Pancreas (tissue), 10 donors: ENCODE measurements at places on chromosomes 11 and 22.

GRCh38 chr22:32281072-32281471 lies 25.9 kb upstream of the SLC5A4 start:
- no peak for DNase-seq

DNA sequence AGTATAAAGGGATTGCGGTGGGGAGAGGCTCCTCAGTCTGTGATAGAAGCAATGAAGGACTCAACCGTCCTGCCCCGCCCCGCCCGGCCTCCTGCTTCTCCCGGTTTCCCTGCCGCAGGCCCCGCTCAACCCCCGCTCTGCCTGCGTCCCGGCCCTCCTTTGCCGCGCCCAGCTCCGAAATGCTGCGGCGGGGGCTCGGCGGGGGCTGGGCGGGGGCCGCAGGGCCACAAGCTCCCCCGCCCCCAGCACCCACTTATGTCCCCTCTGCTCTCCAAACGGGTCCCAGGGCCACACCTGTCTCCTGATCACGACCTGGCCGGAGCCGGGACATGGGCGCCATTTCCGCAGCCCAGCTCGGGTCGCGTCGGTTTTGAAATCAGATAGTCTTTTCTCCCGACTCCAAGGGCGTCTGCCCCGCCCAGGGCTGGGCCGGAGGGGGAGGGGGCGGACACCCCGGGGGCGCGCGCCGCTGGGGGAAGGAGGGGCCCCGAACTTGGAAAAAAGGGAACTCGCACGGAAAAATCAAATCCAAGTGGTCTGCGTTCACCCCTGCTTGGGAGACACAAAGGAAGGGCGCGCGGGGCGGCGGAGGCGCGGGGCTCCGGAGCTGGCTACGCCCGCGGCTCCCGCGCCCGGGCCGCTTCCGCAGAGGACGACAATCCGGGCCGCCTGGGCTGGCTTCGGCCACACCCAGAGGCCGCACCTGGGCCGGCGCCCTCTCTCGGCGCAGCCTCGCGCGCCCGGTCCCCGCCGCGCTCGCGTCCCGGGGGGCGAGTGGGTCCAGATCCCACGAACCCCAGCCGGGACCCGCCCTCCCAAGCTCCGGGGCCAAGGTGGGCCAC lies 70.6 kb upstream of the EP300 start:
- peak; percentile 73 for DNase-seq

GRCh38 chr11:16526947-16527346 lies 170.6 kb upstream of the SOX6 start:
- no peak for DNase-seq

DNA sequence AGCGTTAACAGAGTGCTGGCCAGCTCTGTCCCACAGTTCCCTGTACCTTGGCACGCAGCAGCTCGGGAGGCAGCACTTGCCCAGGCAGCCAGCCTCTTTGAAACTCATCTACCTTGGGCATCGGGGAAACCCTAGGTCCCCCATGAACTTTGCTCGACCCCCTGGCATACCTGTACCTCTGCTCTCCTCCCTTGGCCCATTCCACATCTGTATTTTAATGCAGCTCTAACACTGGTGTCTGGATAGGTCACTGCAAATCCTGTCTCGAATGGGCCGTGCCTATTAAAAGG lies 304.1 kb downstream of the TBC1D22A start:
- DNase-seq: no peak

DNA sequence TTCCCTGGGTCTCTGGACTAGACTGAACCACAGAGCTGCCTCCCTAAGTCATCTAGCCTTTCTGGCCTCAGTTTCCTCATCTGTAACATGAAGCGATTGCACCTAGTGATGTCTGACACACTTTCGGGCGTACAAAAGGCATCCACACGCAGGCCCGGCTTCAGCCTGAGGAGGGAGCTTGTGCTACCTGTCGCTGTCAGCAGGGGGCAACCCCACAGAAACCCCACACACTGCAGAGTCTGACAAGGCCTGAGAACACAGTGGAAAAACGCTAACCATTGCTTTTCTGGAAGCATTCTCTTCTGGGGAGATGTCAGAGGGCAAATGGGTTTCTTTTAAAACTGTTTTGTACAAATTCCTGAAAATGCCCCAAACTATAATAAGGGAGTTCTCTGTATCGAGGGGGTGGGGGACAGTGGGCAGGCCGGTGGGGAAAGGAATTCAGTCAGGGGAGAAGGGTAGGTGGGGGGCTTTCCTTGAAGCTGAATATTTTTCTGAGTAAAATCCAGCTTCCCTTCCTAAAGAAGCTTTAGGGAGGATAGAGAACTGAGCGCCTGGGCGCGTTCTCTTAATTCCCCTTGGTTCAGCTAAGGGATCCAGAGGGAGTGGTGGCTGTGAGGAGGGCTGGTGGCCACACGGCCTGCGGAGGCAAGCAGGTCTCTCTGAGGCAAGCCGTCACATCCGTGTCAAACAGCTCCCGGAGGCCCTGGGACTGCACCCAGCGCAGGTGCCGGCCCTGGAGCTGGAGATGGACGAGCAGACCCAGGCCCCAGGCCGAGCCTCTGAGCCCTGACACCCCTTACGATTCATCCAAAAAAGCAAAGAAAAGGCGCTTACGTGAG lies 533 bp downstream of the ELF5 start:
- DNase-seq: peak; percentile 54

- no peak for DNase-seq
These were observed 21.7 kb upstream of the PDGFB start for GRCh38 chr22:39266398-39267030.

- no peak for DNase-seq
These were observed 12.2 kb downstream of the HPS5 start for GRCh38 chr11:18309691-18310090.

- no peak for DNase-seq
These were observed 333.3 kb downstream of the GUCY1A2 start for GRCh38 chr11:106684944-106685343.

GRCh38 chr11:17445240-17445795 lies 31.3 kb downstream of the ABCC8 start:
- no peak for DNase-seq

DNA sequence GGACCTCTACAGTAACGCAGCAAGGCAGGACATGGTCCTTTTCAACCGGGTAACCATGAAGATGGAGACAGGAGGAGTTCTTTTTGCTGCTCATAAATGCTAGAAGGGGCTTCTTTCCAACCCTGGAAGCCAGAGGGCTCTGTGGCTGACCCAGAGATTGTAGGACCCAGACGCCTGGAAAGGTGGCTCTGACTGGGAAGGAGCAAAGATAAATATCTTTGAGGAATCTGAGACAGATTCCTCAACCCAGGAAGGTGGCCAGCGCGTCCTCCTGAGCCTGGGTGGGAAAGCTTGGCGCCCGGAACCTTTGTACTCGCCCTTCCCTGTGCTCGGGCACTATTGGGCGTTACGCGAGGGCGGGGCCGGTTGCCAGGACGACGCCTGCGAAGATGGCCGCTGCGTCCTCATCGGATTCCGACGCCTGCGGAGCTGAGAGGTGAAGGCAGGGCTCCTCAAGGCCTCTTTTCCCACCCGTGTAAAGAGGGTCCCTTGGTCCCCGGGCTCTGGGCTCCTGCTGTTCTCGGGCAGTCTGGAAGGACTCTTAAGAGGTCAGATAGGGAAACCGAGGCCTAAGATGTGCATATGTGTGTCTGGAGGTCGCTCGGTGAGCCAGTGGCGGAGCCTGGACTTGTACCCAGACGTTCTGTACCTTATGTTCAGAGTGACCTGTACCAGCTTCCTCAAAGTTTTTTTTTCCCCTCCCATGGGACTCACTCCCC lies at the start of gene BBS1:
TSS of gene BBS1 (plus strand) at position 365 of the 719 bp plus-strand sequence. CDS start at position 390, 25 bp downstream.
- peak; percentile 92 for DNase-seq

DNA sequence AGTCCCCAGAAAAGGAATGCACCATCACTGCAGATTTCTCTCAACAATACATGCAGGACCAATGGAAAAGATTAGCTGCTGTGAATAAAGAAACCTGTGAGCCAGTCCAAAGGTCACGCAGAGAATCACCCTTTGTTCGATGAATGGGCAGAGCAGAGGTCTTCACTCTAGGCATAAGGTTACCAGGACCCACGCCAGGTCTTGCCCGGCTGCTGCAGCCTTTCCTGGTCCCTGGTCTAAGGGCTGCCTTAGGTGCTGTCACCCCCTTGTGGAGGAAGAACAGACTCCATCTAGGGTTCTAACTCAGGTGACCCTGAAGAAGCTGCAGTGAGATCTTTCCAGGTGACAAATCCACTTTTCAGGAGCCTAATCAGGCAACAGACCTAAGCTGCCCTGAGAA lies 29.0 kb upstream of the NAP1L4 start:
- no peak for DNase-seq
